Immature natural killer cell (primary cell): ENCODE measurements at places on chromosomes 3 and 15.

- H3K36me3 ChIP-seq: no peaks in the 10 kb centered on the region
- H3K27ac ChIP-seq: no peak overlapping the region
- H3K4me3 ChIP-seq: no peak overlapping the region
Measured at GRCh38 chr3:65445573-65446169, 593.0 kb downstream of the MAGI1 start.

GRCh38 chr3:49868862-49869466 is 742 bp downstream of the CAMKV start:
- peaks cover 5% of the 10 kb centered on the region for H3K27me3 ChIP-seq
- peaks cover 2% of the 10 kb centered on the region for H3K4me1 ChIP-seq
- DNase-seq: no peak
- no peaks in the 10 kb centered on the region for H3K36me3 ChIP-seq
- peak overlapping the region; percentile 21 for H3K4me3 ChIP-seq

DNA sequence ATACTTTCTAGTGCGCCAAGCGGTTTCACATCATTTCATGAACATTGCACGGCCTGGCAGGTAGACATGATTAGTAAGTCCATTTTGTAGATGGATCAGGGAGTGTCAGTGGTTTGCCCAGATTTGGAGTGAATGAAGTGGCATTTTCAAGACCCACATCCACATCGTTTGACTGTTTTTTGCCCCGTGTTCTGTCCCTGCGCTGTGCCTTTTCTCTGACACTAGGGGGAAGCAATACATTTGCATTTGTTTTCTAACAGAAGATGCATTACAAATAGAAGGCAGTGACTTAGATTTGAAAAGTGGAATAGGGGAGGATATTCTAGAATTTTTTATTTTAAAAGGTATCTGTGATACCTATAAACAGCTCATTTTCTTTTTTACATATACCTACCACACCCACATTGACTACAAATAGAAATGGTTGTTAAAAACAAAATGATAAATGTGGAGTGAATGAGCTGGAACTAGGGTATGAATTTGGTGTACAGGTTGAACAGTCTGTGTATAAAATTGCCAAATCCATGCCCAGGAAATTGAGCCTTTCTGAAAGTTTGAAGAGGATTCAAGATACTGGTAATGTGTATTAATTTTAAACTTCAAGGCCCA is 98.0 kb downstream of the USP13 start:
- H3K4me1 ChIP-seq: no peaks in the 10 kb centered on the region
- no peak overlapping the region for H3K4me3 ChIP-seq
- no peaks in the 10 kb centered on the region for H3K27me3 ChIP-seq
- DNase-seq: no peak
- no peaks in the 10 kb centered on the region for H3K36me3 ChIP-seq
- no peak overlapping the region for H3K27ac ChIP-seq

- no peaks in the 10 kb centered on the region for H3K4me1 ChIP-seq
- no peaks in the 10 kb centered on the region for H3K27me3 ChIP-seq
- H3K4me3 ChIP-seq: peak overlapping the region; percentile 39
Measured at GRCh38 chr3:113051787-113052186, 61.0 kb downstream of the GTPBP8 start.
